ENCODE measurements at places on chromosomes 7 and 10.

GRCh38 chr7:157007470-157008066 is 2.9 kb downstream of the MNX1 start:
- H3K4me1 ChIP-seq: peaks cover 52% of the 10 kb centered on the region
- H3K27ac ChIP-seq: no peak overlapping the region
- DNase-seq: no peak
- peaks cover 91% of the 10 kb centered on the region for H3K27me3 ChIP-seq
- H3K4me3 ChIP-seq: no peak overlapping the region

- no peak for DNase-seq
- H3K4me1 ChIP-seq: no peaks in the 10 kb centered on the region
- H3K27me3 ChIP-seq: no peaks in the 10 kb centered on the region
- no peak overlapping the region for H3K27ac ChIP-seq
These were observed 554.9 kb downstream of the KCNMA1 start for GRCh38 chr10:77082601-77083252.

GRCh38 chr10:124827474-124827873 is 25.9 kb downstream of the ABRAXAS2 start:
- H3K27me3 ChIP-seq: no peaks in the 10 kb centered on the region
- peaks cover 75% of the 10 kb centered on the region for H3K36me3 ChIP-seq
- peak; percentile 18 for DNase-seq
- H3K4me1 ChIP-seq: no peaks in the 10 kb centered on the region

DNA sequence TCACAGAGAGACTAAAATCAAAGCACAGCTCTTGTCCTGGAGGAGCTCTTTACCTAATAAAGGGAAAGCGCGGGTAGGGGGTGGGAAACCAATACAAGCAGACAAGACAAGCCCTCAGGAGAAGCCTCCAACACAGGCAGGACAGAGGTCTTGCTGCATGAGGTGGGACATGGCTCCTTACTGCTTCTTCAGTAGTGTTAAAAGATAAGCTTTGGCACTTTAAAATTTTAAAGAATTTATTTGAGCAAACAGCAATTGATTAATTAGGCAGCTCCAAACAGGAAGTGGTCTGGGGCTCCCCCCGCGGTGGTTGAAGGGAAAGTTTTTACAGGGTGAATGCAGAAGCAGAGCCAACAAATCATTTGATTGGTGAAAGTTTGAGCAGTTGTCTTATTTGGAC is 50.3 kb upstream of the MACC1 start:
- no peaks in the 10 kb centered on the region for H3K4me1 ChIP-seq
- DNase-seq: no peak
- H3K27me3 ChIP-seq: no peaks in the 10 kb centered on the region
- H3K4me3 ChIP-seq: no peak overlapping the region

- no peaks in the 10 kb centered on the region for H3K36me3 ChIP-seq
- H3K4me3 ChIP-seq: no peak overlapping the region
- H3K4me1 ChIP-seq: no peaks in the 10 kb centered on the region
- no peak for DNase-seq
- H3K27me3 ChIP-seq: no peaks in the 10 kb centered on the region
- H3K27ac ChIP-seq: no peak overlapping the region
These were observed 910.3 kb downstream of the CCSER2 start for GRCh38 chr10:85238676-85239075.

DNA sequence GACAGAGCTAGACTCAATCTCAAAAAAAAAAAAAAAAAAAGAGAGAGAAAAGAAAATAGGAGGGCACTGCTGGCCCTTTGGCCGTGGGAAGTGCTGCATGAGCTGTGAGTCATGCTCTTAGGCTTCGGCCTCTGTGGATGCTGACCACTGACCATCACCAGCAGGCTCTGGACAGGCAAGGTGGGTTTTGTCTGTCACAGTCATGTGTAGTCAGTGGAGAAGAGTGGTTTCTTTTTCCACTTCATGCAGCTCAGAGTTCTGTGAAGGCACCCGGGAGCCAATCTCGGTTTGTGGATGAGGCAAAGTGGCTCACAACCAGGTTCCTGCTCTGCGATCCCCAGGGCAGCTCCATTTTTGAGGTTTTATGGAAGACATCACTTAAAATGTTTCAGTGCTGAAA is 58.1 kb downstream of the PRTFDC1 start:
- peaks cover 19% of the 10 kb centered on the region for H3K4me1 ChIP-seq
- H3K36me3 ChIP-seq: no peaks in the 10 kb centered on the region
- H3K4me3 ChIP-seq: no peak overlapping the region
- H3K27me3 ChIP-seq: no peaks in the 10 kb centered on the region
- peak; percentile 98 for DNase-seq

GRCh38 chr7:142908921-142909890 is 23.7 kb upstream of the TRPV6 start:
- no peaks in the 10 kb centered on the region for H3K27me3 ChIP-seq
- no peaks in the 10 kb centered on the region for H3K36me3 ChIP-seq
- H3K27ac ChIP-seq: no peak overlapping the region

GRCh38 chr7:135467207-135467711 is 42.6 kb downstream of the CNOT4 start:
- H3K36me3 ChIP-seq: no peaks in the 10 kb centered on the region
- no peak overlapping the region for H3K4me3 ChIP-seq
- DNase-seq: peak; percentile 17
- no peak overlapping the region for H3K27ac ChIP-seq
- H3K4me1 ChIP-seq: no peaks in the 10 kb centered on the region

DNA sequence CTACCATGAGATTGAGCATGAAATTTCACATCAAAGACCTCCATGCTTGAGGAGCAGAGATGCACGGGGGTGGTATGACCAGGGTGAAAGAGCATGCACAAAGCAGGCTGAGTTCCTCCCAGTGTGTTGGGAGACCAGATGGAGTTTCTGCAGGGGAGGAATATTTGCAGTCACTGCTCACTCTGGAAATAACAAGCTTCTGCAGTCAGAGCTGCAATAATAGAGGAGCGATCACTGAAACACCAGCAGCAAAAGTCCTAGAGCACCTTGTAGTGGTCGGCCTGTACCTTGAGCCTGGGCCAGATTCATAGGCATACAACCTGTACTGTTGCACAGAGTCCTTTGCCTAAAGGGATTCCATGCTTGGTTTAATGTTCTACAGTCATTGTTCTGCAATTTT is 184.5 kb upstream of the SP8 start:
- H3K27ac ChIP-seq: no peak overlapping the region
- H3K4me1 ChIP-seq: no peaks in the 10 kb centered on the region
- H3K27me3 ChIP-seq: no peaks in the 10 kb centered on the region
- DNase-seq: no peak
- no peaks in the 10 kb centered on the region for H3K36me3 ChIP-seq

Measured in mesenchymal stem cell (in vitro differentiated cells and primary cell).